Caudate nucleus (tissue), 63 donors: ENCODE measurements at places on chromosomes 4 and X.

DNA sequence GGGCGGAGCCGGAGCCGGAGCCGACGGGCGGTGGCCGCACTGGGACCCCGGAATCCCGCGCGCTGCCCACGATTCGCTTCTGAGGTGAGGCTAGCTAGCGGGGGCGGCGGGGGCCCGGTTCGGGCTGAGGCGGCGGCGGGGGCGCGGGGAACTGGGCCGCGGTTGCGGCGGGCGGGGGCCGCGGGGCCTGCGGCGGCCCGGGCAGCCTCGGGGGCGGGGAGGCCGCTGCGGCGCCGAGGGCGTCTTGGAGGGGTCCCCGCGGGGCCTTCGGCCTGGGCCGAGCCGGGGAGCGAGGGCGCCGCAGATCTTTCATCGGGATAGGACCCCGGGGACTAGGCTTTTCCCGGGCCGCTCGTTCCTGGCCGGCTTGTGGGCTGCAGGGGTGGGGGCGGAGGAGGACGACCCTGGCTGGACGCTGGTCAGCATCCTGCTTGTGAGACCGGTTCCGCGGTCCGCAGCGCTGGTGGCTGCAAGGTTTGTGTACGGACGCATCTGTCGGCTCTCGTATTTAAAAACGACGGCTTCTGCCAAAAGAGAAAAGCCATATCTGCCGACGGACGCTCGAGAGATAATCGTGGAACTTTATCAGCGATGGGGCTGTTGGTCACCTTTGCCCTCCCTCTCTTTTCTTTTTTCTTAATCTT lies 419 bp downstream of the ADD1 start:
- no peak for DNase-seq

DNA sequence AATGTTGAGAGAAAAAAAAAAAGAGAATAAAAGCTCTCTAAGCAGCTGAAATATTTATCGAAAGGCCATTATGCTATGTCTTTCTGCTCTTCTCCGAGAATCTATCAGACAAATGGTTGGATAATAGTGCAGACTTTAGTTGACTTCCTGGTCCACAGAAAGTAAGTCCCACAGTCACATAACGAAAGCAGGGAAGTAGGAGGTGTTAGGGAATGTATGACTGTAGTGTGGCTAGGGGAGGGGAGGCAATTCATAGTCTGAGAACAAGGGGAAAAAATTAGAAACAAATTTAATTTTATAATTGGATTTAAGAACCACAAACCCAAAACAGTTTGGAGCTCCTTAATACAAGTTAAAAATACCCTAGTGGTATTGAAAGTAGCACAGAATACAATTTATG lies 79.7 kb upstream of the VEGFC start:
- no peak for DNase-seq

GRCh38 chrX:154096140-154097002 lies 1.1 kb downstream of the MECP2 start:
- DNase-seq = no peak

DNA sequence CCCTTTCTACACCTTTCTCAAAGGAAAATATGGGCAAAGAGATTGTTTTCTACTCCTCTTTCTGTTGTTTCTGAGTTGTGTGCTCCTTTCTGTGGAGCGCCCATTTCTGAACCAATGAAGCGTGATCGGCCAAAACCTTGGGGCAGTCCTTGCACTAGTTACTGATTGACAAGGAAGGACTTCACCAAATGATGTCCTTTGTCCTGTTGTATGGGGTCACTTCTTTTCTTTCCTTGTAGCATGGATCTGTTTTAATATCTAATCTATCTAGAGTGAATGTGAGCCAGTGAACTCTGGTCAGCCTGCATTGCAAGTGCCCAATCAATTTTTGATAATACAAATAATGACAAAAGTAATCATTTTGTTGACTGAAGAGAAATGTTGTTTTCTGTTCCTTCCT lies 94.5 kb downstream of the EGF start:
- DNase-seq = no peak

GRCh38 chr4:164977243-164978164 lies at the start of gene TRIM61:
TRIM61 (minus strand) TSS chr4:164977657; CDS start chr4:164970002, 7,655 bp downstream.
- DNase-seq = peak; percentile 8

DNA sequence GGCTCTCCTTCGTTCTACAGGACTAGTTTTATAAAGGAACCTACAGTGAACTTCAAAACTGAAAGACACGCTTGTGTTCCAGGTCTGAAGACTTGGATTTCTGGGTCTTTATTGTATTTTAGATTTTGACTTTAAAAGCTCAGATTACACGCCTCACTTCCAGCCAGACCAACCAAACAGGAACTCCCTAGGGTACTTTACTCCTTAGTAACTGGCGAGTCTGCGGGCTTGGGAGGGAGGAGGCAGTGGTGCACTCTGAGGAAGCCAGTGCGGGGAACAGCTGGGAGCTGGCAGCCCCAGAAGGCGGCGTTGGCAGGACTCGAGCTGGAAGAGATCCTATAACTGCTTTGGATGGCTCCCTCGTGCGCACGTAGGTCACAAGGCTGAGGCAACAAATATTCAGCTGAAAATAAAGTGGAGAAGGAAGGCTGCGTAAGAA lies 391 bp upstream of the PHKA1 start:
- peak; percentile 0 for DNase-seq

- DNase-seq = no peak
These were observed 98.6 kb downstream of the PDLIM5 start for GRCh38 chr4:94550352-94550751.

DNA sequence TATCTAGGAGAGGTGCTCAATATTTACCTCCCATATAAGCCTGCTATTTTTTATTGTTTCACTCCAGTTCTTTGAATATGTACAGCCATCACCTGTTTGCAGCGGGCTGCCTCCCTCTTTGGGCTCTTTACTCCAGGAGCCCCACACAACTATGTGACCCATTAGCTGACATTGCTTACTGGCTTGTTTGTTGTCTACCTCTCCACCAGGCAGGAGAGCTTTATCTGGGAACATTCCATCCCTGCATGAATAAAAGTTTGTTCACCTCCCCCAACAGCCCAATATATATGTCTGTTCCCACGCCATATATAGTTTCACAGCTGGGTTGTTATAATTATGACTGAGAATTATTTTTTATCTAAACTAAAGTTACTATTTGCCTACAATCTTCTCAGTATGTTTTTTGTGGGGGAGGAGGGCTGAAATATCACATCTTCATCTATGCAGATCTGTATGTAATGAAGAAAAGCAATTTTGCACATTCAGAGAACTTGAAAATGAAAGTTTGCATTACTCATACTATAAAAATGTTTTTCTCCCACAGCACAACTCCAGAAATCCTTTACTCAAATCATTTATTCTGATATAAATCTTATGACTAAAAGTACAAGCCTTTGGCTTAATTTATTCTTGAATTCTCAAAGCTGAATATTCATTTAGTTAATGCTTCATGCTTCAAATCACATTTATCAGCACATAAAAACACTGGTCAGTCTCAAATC lies 61.2 kb upstream of the DAPP1 start:
- DNase-seq = no peak

DNA sequence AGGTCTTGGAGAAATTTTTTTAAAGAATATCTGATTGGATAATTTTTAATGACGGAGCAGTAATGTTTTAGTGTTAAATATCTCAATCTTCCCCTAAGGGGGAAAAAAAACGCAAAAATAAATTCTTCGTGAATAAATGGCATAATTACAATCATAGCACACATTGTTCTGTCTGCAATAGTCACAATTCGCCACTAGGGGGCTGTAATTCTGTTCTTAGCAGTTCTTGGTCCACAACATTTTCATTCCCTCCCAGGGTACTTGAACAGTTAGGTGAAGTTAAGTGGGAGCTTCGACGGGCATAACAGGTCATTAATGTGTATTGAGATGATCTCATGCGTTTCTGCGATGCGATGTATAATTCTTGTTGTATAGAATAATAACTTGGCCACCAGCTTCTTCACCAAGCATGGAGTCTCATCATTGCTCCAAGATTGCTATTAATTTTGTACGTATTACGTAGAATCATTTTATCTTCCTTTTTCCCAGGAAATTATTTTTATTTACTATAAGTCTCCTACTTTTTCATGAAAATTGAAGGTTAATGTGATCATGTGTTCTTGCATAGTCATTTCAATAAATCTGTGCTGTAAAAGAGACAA lies 27.2 kb downstream of the HTR2C start:
- no peak for DNase-seq

DNA sequence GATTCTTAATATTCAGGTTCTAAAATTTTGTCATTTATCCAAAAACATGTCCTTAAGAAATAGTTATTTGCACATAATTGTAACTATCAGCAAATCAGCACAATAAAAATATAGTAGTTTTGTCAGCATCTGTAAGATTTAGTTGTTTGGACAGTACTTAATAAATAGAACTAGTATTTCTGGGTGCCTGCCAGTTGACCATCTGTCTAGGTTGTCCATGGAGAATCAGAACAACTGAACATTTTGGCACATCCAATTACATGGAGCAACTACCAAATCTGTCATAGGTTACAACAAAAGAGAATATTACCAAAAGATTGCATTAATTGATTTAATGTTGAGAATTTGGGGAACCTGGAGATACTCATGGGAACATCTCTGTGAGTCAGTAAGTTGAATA lies 305.5 kb upstream of the TACR3 start:
- DNase-seq = no peak

GRCh38 chr4:116400480-116400879 lies 684.9 kb downstream of the TRAM1L1 start:
- no peak for DNase-seq

GRCh38 chr4:165982934-165983333 lies 109.9 kb downstream of the TLL1 start:
- DNase-seq = no peak

- DNase-seq = no peak
These were observed 29.2 kb downstream of the GRID2 start for GRCh38 chr4:92333016-92333415.

DNA sequence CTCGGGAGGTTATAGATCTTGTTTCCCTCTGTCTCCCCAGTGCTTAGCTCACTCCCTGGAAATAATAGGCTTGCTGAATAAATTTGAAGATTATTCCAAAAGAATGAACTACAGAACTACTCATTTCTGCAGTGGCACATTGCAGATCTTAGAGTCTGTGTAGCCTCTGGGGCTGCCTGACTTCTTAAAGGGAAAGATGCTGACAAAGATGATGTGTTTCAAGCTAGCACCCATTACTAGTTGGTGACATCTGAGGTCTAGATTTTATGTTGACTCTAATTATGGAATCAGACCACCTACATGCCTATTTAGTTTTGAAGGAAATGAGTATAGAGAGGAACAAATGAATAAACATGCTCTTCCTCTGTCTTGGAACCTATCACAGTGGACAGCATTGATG lies 123.7 kb upstream of the KCNIP4 start:
- no peak for DNase-seq

GRCh38 chr4:166622425-166622977 lies 611.8 kb downstream of the SPOCK3 start:
- DNase-seq = no peak

- DNase-seq = no peak
These were observed 213.4 kb downstream of the IL15 start for GRCh38 chr4:141849778-141850177.

DNA sequence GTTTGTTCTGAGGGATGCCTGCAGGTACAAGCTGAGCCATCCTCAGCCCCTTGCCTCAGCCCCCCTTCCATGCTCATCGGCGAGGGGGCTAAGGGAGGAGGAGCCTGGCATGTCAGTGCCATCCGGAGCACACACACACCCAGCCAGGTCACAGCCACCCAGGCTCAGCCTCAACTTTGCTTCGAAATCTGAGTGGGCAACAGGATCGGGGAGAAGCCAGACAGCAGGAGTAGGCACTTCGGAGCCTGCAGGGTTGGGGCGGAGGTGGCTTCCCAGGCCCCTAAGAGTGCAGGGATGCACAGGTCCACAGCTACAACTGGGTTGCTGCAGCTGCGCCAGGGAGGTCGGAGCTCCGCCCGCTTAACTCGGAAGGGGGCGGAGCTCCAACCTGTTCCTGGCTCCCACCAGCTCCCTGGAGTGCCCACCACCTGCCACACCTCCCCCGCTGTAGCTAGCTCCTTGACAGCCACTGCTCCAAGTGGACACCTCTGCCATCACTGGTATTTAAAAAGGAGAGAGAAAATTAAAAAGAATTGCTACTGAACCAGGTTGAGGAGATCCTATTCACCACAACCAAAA lies 192.9 kb upstream of the GALNT7 start:
- no peak for DNase-seq
